Stimulated activated CD4-positive, alpha-beta T cell treated with anti-CD3 and anti-CD28 coated beads, Interleukin-4, amount 100 ng/mL, for 24 hours (primary cell): ENCODE measurements at places on chromosomes 7 and 10.

DNA sequence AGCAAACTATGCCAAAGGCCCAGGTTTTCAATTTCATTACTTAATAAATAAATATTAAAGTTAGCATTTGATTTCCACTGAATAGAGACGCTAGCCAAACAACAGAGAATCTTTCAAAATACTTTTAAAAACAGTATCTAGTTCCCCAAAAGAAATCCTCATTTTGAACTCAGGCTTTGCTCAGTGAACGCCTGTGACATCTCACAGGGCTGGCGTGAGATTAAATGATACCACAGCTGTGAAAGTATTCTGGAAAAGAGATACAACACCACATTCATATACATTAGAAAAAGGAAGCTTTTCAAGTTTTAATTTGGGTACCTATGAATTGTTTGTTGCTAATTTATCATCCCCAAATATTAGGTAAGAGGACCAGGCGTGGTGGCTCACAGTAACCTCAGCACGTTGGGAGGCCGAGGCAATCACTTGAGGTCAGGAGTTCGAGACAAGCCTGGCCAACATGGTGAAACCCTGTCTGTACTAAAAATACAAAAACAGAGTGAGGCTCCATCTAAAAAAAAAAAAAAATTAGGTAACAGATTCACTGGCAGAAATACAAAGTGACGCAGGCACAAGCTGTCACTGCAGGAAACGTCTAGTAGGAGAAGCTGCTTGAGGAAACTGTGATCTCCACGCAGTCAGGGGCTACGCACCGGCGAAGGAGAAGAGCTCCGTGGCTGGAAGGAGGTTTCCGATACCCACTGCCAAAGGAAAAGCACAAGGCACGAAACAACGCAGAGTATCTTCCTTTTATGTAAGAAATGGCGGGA lies 50.0 kb downstream of the AMZ1 start:
- DNase-seq: no peak

DNA sequence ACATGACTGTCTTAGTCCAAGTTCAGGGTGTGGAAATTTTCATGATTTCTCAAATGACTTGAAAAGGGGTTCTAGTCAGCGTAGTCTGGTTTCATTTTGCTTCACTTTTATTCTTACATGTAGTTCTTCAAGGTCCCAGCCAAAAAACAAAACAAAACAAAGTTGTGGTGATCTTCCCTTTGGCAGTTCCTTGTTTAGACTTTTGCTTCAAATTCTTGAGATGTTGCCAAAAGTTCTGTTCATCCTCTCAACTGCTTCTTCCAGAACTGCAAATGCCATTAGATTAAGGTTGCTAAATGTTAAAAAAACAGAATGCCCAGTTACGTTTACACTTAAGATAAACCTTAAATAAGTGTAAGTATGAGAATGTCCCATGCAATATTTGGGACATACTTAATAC lies 370.8 kb upstream of the LRRTM3 start:
- DNase-seq: no peak

- DNase-seq: no peak
Observed at GRCh38 chr10:118495499-118495898, 99.9 kb downstream of the PRLHR start.

GRCh38 chr7:35380739-35381224 lies 126.9 kb upstream of the TBX20 start:
- DNase-seq: no peak

GRCh38 chr7:136865236-136865635 lies 3.2 kb upstream of the CHRM2 start:
- no peak for DNase-seq

GRCh38 chr7:41579961-41580935 lies 122.6 kb downstream of the INHBA start:
- DNase-seq: no peak

DNA sequence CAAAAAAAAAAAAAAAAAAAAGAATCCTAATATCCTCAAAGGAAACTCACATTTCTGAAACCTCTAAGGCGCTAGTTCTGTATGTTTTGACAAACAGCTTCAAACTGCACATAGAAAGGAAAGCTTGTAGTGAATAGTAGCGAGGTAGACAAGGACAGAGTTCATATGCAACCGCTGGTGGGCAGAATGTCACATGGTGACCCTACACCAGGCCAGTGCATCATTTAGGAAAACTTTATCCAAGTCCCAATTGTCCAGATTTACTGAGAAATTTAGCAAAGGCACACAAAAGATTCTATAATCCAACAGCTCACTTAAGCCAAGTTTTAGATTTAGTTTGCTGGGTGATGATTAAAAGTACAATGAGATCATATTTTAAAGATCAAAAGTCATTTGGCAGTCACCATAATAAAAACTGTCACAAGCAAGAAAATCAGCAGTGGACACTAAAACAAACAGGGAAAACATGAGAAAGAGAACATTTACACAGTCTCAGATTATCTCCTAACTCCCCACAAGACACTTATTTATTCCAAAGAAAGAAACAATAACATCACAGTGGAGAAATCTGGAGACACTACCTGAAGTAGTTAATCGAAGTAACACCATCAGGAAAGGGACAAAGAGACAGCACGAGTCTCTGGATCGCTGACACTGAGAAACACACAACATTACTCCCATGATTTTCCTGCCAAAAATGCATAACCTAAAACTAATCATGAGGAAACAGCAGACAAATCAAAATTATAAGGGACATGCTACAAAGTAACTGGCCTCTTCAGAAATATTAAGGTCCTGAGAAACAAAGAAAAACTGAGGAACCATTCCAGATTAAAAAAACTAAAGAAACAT lies 20.2 kb downstream of the FAM204A start:
- DNase-seq: no peak

DNA sequence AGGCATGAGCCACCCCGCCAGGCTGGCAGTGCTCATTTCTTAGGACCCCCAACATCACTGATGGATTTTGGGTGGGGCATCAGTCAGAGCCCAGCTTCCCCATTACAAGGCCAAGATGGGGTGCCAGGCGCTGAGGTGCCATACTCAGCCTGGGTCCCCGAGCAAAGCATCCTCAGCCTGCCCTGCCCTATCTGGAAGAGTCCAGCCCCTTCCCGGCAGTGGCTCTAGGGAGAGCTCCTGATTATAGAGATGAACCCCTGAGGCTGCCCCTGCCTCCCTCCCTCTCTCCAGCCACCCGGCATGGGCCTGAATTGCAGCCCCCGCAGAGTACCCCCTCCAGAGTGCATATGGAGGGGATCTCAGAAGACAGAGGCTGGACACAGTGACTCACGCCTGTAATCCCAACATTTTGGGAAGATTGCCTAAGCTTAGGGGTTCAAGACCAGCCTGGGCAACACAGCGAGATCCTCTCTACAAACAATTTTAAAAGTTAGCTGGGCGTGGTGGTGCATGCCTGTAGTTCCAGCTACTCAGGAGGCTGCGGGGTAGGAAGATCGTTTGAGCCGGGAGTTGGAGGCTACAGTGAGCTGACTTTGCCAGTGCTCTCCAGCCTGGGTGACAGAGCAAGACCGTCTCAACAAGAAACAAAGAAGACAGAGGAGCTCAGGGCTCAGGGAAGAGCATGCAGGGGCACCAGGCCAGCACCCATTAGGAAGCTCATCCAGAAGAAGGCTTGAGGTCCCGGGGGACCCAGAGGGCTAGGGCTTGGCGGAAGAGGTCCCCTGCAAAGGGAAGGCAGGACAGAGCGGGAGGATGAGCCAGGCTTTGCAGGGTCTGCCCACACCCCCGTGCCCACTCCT lies 13.3 kb downstream of the LAT2 start:
- no peak for DNase-seq

DNA sequence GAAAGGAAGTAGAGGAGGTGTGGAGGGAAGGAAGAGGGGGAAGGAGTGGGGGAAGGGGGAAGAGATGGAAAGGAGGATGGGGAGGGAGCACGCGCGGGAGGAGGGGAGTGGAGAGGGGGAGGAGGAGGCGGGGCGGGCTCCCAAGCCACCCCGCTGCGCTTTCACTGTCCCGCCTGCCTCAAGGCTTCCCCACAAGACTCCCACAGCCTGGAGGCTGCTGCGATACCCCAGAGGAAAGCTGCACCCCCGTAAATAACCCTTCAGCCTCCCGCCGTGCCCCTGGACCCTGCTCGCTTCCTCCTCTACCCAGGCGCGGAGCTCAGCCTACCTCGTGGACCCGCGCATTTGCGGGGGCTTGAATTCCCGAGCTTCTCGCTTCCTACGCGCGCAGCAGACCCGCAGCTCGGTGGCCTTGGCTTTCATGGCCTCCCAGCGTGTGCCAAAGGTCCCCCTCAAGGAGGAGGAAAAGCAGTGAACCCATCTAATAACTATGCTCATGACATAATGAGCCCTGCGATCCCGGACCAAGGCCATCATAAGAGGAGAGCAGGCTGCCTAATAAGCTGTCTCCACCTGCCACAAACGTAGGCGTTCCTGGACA lies at the start of gene C10orf67:
Gene C10orf67, minus strand, starts transcription at position 557 of the 601 bp plus-strand sequence. Its CDS starts 23 bp downstream, at position 534.
- DNase-seq: peak; percentile 21

DNA sequence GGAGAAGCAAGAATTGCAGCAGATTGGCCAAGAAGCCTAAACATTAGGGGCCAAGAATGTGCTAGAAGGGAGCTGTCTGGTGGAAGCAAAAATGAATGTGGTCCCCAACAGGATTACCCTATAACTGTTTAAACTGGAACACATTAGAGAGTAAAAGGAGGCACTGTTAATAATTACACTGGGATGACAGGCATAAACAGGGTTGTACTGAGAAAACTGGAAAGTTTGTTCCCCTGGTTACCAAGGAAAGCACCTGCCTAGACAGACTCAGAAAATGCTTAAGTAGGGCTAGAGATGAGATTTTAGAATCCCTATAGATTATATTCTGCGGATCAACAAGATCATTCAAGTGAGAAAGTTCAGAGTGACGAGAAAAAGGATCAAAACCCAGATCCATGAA lies 100.8 kb downstream of the CTTNBP2 start:
- DNase-seq: no peak

GRCh38 chr10:131421381-131421780 lies 109.9 kb upstream of the TCERG1L start:
- DNase-seq: no peak

DNA sequence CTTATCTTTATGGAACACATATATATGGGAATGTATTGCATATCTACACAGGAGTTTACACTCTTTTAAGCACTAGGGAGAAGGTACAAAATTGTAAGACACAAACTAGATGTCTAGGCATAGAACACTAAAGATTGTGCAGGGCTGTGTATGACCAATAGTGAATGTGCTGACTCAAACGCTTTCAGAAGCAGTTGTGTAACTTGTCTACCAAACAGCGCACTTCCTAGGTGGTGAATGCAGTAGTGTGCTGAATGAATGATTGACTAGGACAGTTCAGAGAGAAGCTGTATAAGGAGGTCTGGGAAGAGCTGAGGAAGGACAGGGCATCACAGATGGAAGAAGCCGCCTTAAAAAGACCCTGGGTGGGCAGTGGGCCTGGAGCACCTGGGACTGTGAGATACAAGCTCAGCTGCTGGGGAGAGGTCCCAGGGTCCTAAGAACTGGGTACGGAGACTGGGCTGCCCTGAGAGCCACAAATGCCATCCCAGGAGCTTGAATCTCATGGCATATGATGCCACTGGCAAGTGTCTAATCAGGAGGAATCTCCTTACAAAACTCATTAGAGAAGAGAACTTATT lies 14.2 kb downstream of the CLRN3 start:
- no peak for DNase-seq
